Smooth muscle cell of bladder (primary cell): ENCODE measurements at places on chromosomes 6 and 20. TPM values are rescaled to one million over a fixed set of nuclear protein-coding genes. Genes with fewer than 3 reads are reported as not detected.

MYH7B gene
- under 0.01 and 0.18 TPM in 2 replicates for total RNA-seq

LAMA5 gene
- total RNA-seq: 18.0 and 24.0 TPM in 2 replicates

MICB gene
- total RNA-seq: 8.2 and 8.4 TPM in 2 replicates

DDX27 gene
- 31.9 and 33.7 TPM in 2 replicates for total RNA-seq

COX4I2 gene
- not detected in 2 replicates for total RNA-seq

ARFGEF3 gene
- under 0.01 and 0.18 TPM in 2 replicates for total RNA-seq

PRDM13 gene
- total RNA-seq: not detected in 2 replicates

OPRL1 gene
- 1.6 and 1.9 TPM in 2 replicates for total RNA-seq

SLPI gene
- total RNA-seq: 2.3 and 2.6 TPM in 2 replicates

LGSN gene
- under 0.01 TPM in 2 replicates for total RNA-seq

DACT2 gene
- total RNA-seq: 0.85 and 1.0 TPM in 2 replicates

CCN5 gene
- total RNA-seq: 1.1 and 5.0 TPM in 2 replicates

SRC gene
- 13.5 and 20.5 TPM in 2 replicates for total RNA-seq

BAG2 gene
- total RNA-seq: 28.2 and 35.7 TPM in 2 replicates

GMDS gene
- 5.2 and 5.4 TPM in 2 replicates for total RNA-seq
